Hindlimb muscle (tissue), 1 donor: ENCODE measurements at places on chromosomes 6 and 20.

- peak; percentile 11 for DNase-seq
These were observed 26.1 kb downstream of the SRPK1 start for GRCh38 chr6:35894776-35895175.

- no peak for DNase-seq
These were observed 74.7 kb upstream of the CITED2 start for GRCh38 chr6:139448998-139449610.

GRCh38 chr20:23235173-23236027 lies 115.2 kb upstream of the NXT1 start:
- DNase-seq, result peak; percentile 42

DNA sequence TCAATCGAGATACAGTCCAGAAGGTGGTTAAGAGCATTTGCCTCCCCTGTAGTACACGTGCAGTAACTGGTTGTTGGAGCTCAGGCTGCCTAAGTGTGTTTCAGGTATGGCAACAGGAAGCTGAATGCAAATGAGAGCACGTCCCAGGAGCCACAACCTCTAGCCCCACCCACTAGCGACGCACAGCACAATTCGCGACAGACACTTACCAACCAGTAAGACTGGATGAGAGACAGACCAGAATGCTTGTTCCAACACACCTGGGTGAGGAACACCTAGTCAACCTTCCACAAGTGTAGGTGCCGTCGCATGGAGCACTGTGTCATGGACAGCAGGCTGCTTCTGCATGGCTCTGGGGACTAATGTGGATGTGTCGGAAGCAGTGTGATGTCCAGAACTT lies 7.2 kb upstream of the SERPINB1 start:
- no peak for DNase-seq

- no peak for DNase-seq
These were observed 95.4 kb downstream of the WASF1 start for GRCh38 chr6:110083875-110084585.

DNA sequence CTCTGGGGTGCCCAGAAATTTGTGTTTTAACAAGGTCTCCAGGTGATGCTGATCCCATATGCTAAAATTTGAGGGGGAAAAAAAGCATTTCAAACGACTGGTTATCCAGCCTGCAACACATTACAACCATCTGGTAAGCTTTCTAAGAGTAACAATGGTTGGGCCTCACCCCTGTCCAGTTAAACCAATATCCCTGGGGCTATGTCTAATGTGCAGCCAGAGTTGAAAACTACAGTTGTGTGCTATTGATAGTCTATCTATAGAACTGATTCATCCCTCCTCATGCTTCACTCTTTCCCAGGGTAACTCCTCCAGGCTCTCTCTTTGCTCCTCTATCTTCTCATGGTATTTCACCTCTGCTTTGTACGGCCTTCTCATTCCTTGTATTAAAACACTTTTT lies 458.3 kb downstream of the MMUT start:
- no peak for DNase-seq

DNA sequence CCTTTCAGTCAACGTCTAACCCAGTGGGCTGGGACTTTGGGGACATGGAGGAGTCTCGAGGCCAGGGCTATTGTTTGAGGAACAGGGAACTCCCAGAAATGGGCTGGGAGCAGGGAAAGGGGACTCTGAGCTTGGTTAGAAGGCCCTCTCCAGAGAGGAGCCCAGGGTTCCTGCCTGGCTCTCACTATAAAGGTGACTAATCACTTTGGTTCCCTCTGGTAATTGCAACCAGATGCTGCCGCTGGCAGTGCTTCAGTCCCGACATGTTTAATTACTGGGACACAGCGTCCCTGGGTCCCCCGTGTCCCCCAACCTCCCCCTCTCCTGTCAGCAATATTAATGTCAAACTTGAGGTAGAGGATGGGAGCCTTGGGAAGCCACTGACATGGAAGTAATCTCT lies 5.0 kb upstream of the GDF5 start:
- no peak for DNase-seq

DNA sequence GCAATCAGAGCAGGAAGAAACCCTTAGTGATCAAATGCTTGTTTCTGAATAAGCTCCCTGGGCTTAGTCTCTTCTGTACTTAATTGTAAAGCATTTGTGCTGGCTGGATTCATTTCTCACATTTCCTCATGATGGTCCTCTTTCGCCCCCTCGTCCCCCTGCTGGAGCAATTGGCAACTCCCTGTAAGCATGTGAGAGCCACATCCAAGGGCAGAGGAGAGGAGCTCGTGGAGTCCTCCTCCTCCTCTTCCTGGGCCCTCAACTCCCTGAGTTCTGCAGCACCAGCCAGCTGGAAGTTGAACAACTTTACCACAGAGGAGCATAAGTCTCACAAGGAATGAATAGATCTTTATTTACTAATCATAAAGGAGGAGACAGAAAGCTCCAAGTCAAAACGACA lies 12.6 kb downstream of the ANKEF1 start:
- DNase-seq, result peak; percentile 18

DNA sequence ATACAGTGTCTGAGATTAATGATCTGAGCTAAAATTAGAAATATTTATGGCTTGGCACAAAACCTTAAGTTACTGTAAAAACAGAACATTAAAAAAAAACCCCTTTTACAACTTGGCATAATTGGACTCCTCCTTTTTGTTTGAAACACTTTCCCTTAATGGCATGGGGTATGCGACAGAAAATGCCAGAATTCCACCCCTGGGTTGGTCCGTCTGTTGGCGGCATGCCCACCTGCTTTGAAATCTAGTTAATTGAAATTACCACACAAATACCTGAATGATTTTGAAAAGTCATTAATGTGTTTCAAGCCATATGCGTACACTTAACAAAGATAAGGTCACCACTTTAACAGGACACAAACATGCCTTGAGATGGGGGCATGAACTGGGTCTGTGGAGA lies 175.1 kb upstream of the FOXQ1 start:
- DNase-seq, result no peak

DNA sequence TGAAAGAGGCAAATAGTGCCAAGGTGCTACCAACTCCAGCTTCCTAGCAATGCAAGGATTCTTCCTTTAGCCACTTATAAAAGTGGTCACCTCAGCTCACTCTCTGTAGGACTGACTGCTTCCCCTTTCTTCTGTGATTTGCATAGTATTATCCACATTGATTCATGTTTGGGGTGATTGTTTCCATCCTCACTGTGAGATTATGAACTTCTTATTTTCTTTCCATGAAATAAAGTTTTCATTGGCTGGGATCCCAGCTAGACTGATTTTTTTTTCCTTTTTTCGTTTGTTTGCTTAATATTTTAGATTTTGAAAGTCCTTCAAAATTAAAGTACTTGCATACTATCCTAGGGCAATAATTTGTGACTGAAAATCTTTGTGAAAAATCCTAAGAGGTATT lies 50.5 kb downstream of the EYA4 start:
- DNase-seq, result peak; percentile 21

- no peak for DNase-seq
These were observed 6.7 kb downstream of the C6orf132 start for GRCh38 chr6:42135722-42136121.

GRCh38 chr6:49264496-49264895 lies 198.6 kb downstream of the MMUT start:
- DNase-seq, result no peak

DNA sequence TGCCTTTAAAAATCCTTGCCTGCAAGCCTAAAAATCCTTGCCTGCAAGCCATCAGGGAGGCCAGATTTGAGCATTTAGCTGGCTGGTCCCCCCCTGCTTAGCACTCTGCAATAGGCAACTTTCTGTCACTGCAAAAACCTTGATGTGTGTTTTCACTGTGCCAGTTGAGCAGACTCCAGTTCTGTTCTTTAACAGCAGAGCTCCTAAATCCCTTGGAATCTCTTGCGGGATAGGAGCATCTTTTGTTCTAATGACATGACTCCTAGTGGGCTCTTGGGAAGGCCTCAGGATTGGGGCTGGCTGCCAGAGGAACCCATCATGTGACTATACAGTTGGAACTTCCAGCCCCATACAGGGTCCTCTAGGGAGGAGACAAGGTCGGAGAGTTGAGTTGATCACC lies 50.4 kb downstream of the FAM184A start:
- DNase-seq, result no peak

DNA sequence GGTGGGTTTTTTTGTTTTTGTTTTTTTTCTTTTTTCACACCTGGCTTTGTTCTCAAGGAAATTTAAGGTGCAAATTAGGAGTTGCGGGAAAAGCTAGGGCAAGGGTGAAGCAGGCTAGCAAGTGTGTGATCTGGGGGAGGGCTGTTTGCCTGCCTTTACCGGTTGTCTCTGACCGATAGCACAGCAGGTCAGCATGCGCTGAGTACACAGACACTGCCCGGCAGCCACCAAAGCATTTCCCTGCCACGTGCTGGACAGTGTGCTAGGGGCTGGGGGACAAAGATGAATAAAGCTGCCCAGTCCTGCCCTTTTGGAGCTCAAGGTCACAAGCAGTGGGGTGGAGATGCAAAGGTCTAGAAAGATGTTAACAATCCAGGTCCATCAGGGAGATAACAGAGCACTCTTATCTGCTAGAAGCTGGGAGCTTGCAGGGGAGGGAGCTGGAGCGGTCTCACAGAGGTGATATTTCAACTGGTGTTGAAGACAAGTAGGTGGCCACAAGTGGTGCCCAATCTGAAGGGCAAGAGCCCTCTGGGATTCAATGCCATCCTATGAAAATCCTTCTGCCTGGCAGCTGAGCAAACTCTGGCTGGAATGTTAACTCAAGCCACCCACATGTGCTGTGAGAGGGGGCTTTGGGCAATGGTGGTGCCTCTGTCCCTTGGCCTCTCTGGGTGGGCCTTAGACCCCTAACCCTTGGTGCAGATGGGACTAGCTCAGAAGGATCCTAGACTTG lies 24.5 kb downstream of the TTBK1 start:
- no peak for DNase-seq

- DNase-seq, result no peak
These were observed 103.1 kb upstream of the ID4 start for GRCh38 chr6:19734061-19734460.

GRCh38 chr20:21832442-21833385 lies 127.2 kb downstream of the PAX1 start:
- peak; percentile 74 for DNase-seq

- DNase-seq, result no peak
These were observed 609.9 kb upstream of the MAP3K7 start for GRCh38 chr6:91196729-91197128.

DNA sequence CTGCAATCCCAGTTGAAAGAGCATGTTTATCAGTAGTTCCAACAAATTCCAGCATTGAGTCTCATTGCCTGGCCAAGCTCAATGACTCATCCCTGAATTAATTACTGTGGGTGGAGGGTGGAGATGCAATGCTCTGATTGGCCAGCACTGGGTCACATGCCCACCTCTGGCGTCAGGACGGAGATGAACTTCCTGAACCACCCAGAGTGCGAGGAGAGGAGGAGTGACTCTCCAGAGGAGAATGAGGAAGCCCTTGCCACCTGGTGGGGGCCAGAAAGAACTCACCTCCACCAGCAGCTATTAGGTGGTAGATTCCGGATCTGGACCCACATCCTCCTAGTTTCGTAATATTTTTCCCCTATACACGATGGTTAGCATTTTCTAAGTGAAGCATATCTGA lies 283.9 kb downstream of the TBC1D7 start:
- DNase-seq, result no peak

DNA sequence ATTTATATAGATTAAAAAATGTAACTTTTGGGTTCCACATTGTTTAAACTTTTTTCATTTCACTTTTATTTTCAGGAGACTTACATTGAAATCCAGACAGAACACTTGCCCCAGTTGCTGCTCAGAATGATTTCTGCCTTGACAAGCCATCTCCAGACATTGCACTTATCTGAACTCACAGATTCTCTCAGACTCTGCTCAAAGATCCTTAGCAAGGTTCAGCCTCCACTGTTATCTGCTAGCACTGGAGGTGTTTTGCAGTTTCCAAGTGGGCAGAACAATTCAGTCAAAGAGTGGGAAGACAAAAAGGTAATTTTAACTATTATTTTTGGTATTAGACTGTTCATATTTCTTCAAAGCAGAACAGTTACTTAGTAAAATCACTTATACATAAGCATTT lies 58.0 kb downstream of the DOP1A start:
- no peak for DNase-seq

- DNase-seq, result no peak
These were observed 64.4 kb upstream of the MAFB start for GRCh38 chr20:40753472-40753871.

DNA sequence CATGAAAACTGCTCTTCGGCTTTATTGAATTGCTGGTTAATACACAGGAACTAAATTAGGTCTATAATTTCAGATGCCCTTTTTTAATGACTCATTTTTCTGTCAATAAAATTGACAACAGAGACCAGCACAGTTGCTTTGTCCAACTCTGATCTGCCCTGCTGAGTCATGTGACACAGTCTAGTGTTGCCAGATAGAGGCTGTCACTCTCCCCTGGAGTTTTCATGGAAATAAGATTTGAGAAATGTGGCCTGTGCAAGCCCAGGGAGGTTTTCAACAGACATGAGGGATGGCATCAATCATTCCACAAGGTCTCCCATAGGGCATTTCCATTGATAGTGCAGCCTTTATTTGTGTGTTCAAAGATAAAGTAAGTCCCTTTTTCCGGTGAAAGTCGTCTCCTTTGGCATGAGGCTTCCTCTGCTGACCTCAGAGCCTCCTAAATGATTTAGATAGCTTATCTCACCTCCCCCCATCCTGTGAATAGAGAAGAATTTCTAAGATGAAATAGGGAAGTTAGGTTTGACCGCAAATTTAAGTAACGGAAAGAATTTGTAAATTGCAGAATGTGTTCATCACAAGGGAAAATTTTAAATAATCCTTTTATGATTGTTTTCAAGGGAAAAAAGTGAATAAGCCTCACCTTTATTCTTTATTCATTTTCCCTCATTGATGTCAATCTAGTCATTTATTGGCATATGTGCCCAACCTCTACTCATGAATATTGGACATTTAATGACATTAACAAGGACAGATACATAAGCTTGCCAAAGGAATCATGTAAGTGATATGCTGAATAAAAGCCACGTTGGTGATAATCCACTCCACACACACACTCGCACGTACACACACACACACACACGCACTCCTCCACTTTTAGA lies 277.7 kb downstream of the ADGB start:
- no peak for DNase-seq

DNA sequence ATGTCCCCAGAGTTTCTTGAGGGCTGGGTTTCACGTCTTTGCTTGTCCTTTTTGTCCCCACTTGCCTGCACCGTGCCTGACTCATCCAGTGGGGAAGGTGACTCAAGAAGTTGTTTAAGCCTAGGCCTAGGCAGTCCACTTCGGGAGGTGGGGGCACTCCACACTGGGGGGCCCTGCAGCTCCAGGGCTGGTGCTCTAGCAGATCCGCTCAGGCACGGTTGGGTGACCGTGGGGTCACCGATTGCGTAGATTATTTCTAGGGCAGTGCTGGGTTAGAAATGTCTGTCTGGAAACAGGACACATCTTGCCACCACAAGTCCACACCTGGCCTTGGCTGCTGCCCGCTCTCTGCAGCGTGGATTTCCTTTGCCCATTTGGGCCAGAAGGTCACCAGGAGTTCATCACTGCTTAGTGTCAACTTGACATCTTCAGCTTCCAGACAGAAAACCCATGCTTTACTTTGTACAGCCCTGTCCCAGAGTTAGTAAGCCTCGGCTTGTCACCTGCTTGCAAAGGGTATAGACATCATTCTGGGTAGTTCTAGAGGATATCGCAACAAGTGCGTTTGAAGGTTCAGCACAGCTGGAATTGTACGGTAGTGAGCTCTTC lies 13.6 kb upstream of the C20orf144 start:
- DNase-seq, result no peak

- no peak for DNase-seq
These were observed 287.2 kb downstream of the TFAP2C start for GRCh38 chr20:56916345-56916622.

GRCh38 chr6:136945072-136945471 lies 23.0 kb downstream of the SLC35D3 start:
- no peak for DNase-seq

GRCh38 chr6:145829102-145829501 lies 14.5 kb upstream of the FBXO30 start:
- DNase-seq, result no peak

- peak; percentile 86 for DNase-seq
These were observed 8.9 kb downstream of the VSTM2L start for GRCh38 chr20:37911838-37912281.
